Omental fat pad (tissue), 4 donors: ENCODE measurements at places on chromosomes 16 and 17.

GRCh38 chr16:84218176-84218823 lies 21.5 kb downstream of the KCNG4 start:
- DNase-seq, result no peak

GRCh38 chr16:16150117-16150877 lies 73.0 kb downstream of the ABCC6 start:
- DNase-seq, result no peak

- no peak for DNase-seq
Measured at GRCh38 chr17:32822996-32823395, 53.9 kb downstream of the MYO1D start.

GRCh38 chr16:57282510-57283213 lies 1.8 kb downstream of the PLLP start:
- DNase-seq, result no peak

- DNase-seq, result no peak
Measured at GRCh38 chr17:7929158-7930023, at the start of gene KCNAB3. Gene KCNAB3, minus strand, starts transcription at chr17:7929856. Its CDS starts 421 bp downstream, at chr17:7929435.

GRCh38 chr17:15303851-15304250 lies 37.5 kb downstream of the TEKT3 start:
- no peak for DNase-seq

- DNase-seq, result no peak
Measured at GRCh38 chr17:6279659-6280058, 155.3 kb downstream of the AIPL1 start.

- no peak for DNase-seq
Measured at GRCh38 chr16:12197812-12198211, 221.3 kb downstream of the SNX29 start.

DNA sequence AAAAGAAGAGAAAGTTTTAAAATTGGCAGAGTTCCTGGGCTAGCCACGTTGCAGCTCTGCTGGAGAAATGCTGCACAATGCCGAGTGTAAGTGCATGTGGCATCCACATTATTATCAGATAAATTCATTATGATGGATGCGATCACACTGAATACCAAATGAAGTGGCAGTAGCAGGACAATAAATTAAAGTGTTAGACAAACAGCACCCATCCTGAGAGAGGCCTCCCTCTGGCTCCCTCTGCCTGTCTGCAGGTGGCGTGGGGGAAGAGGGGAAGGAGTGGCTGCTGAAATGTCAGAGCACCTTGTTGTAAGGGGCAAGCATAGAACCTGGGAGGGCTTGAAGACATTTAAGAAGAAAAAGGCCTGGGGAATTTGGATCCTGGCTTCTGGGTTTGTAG lies 324.1 kb downstream of the HAPSTR1 start:
- DNase-seq, result no peak

DNA sequence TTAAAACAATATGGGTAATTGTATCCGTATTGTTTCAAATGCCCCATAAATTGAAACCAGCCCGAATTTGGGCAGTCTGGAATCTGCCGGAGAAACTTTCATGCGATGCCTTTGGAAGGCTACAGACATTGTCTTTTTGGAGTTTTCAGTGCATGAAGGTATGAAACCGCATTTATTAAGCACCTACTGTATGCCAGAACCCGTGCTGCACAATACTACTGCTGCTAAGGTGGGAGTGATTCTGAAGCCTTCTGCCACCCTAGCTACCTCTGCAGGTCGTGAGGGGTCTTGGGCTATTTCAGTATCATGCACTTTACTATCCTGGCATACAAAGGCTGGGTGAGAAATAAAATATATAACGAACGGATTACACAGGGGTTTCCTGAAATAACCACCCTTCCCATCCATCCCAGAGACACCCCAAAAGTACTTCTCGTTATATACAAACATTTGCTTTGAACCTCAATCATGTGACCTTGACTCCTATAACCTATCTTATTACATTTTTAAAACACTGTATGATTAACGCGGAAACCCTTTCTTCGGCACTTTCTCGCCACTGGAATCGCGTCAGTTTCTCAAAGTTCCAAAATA lies 1.0 kb upstream of the MSI2 start:
- DNase-seq, result no peak

DNA sequence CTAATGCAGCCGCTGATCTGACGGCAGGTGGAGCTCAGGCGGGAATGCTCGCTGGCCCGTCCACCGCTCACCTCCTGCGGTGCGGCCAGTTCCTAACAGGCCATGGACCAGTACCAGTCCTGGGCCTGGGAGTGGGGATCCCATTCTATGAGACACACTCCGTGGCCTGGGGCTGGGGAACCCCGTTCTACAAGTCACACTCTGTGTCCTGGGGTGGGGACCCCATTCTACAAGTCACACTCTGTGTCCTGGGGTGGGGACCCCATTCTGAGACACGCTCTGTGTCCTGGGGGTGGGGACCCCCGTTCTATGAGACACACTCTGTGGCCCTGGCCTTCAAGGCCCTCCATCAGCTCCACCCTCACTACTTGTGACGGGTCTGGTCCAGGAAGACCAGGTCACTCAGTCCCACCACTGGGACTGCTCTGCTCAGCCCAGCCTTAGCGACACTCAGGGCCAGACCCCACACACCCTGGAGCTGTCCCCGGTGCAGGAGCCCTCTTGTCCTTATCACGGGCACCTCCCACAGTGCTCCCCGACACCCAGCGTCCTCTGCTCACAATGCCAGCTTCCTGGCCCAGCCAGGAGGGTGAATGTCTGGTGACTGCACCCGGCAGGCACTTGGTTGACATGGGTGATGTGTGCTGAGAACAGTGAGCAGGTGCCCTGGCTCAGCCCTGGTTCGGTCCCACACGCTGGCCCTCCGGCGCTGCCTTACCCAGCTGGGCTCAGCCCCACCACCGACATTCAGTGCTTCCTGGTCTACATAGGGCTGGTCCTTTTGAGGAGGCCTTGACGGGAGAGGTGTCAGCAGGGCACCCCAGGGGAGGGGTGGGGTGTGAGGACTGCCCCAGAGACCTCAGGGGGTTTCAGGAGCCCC lies 89.1 kb downstream of the TBC1D16 start:
- no peak for DNase-seq

- DNase-seq, result no peak
Measured at GRCh38 chr17:78525511-78526160, 51.6 kb downstream of the DNAH17 start.
